Natural killer cell (primary cell): ENCODE measurements at places on chromosomes 1 and 21.

GRCh38 chr1:39960431-39960958, 5.5 kb downstream of the MFSD2A start:
- H3K4me1 ChIP-seq = peaks cover 28% of the 10 kb centered on the region
- H3K27me3 ChIP-seq = no peaks in the 10 kb centered on the region
- no peak for DNase-seq
- no peak overlapping the region for H3K4me3 ChIP-seq
- H3K27ac ChIP-seq = peak overlapping the region; percentile 16
- no peaks in the 10 kb centered on the region for H3K36me3 ChIP-seq

- H3K4me1 ChIP-seq = peaks cover 10% of the 10 kb centered on the region
- H3K27ac ChIP-seq = no peak overlapping the region
- no peaks in the 10 kb centered on the region for H3K27me3 ChIP-seq
- no peak for DNase-seq
- H3K36me3 ChIP-seq = peaks cover 28% of the 10 kb centered on the region
Measured at GRCh38 chr1:19384772-19385187, 72.7 kb downstream of the SLC66A1 start.

- H3K4me1 ChIP-seq = no peaks in the 10 kb centered on the region
- no peak overlapping the region for H3K4me3 ChIP-seq
- H3K36me3 ChIP-seq = no peaks in the 10 kb centered on the region
- DNase-seq = no peak
Measured at GRCh38 chr1:119815361-119815760, 4.1 kb upstream of the REG4 start.

DNA sequence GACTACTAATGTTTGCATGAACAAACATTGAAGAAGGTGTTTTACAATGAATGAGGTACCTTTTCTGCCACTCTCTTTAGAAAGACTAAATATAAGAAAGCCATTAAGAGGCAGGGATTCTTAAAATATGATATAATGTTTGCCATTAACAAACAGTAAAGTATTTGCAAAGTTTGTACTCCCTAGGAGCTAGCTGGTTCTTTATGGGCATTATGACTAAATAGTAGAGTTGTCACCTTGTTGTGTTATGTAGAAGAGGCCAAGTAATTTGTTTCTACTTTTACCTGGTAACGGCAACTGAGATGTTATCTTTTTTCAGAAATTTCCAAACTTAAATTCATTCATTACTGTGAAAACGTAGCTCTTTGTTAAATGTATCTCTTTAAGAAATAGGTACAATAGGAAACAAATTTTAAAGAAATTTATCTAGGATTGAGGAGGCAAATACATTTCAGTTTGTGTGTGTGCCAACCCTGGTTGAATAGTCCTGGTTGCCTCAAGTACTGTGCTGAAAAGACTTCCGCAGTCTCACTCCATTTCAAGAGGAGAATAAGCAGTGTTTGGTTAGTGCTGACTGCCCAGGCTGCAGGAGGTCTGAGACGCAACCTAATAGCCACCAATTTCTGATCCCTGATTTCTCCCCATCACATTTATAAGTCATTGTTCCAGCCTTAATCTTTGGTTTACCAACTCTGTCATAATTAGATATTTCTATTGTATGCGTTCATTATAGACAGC, 52.1 kb downstream of the WDR3 start:
- H3K36me3 ChIP-seq = no peaks in the 10 kb centered on the region
- no peak overlapping the region for H3K27ac ChIP-seq
- H3K4me1 ChIP-seq = no peaks in the 10 kb centered on the region
- H3K27me3 ChIP-seq = no peaks in the 10 kb centered on the region
- DNase-seq = no peak

DNA sequence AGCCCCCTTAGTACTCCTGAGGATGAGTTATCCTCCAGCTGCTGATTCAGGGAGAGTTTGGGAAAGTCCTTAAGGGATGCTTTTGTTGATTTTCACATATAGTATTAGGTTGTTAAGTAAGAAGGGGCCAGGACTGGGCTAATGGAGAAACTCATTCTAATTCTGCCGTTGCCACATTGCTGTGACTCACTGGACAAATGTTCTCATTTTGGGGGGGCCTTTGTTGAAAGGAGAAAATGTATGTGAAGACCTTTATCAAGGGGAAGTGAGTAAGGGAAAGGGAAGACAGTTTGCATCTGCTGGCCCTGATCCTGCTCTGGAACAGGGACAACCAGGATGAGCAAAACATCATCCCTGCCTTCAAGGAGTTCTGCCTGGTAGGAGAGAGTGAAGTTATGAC, 123.2 kb upstream of the FGGY start:
- no peaks in the 10 kb centered on the region for H3K27me3 ChIP-seq
- H3K36me3 ChIP-seq = no peaks in the 10 kb centered on the region
- H3K4me3 ChIP-seq = no peak overlapping the region

DNA sequence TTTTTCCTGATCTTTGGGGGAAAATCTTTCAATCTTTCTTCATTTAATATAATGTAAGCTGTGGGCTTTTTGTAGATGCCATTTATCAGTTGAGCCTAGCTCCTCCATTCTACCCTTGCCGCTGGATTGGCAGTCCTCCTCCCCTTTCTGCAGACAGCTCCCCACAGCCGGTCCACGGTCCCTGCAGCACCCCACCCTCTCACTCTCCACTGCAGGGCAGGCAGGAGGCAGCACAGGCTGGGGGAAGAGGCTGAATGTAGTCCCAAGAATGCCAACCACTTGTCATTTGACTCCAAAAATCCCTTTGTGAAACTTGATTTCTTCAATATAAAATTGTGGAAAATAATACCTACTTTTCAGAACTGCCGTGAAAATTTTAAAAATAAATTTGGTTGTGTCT, 96.7 kb downstream of the SYT2 start:
- H3K4me1 ChIP-seq = peaks cover 29% of the 10 kb centered on the region
- H3K36me3 ChIP-seq = no peaks in the 10 kb centered on the region
- no peak for DNase-seq
- H3K27me3 ChIP-seq = no peaks in the 10 kb centered on the region
- H3K4me3 ChIP-seq = no peak overlapping the region

- no peak for DNase-seq
- no peaks in the 10 kb centered on the region for H3K27me3 ChIP-seq
- no peaks in the 10 kb centered on the region for H3K4me1 ChIP-seq
- H3K4me3 ChIP-seq = no peak overlapping the region
- no peaks in the 10 kb centered on the region for H3K36me3 ChIP-seq
- no peak overlapping the region for H3K27ac ChIP-seq
Measured at GRCh38 chr1:199522338-199522737, 505.2 kb upstream of the NR5A2 start.

DNA sequence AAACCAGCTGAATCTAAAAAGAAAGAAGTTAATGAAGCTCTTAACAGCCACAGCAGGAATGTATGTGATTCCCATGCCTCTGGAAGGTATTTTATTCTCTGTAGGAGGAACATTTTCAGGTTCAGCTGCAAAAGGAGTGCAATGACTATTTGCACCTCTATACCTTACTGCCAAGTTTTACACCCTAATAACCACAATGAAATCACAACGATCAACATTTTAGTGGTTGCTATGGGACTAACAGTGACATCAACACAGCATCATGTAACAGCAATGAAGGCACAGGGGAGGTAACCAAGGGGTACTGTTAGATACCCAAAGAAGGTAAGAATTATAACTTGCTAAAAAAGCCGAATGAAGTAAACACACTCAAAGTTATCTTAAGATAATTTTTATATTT, 116.3 kb upstream of the HP1BP3 start:
- H3K4me1 ChIP-seq = no peaks in the 10 kb centered on the region
- H3K27ac ChIP-seq = no peak overlapping the region
- no peaks in the 10 kb centered on the region for H3K27me3 ChIP-seq
- no peak for DNase-seq
- no peaks in the 10 kb centered on the region for H3K36me3 ChIP-seq

- H3K4me3 ChIP-seq = no peak overlapping the region
- H3K36me3 ChIP-seq = no peaks in the 10 kb centered on the region
- H3K4me1 ChIP-seq = no peaks in the 10 kb centered on the region
- H3K27me3 ChIP-seq = no peaks in the 10 kb centered on the region
- DNase-seq = no peak
Measured at GRCh38 chr1:235908742-235909520, 42.2 kb upstream of the LYST start.

DNA sequence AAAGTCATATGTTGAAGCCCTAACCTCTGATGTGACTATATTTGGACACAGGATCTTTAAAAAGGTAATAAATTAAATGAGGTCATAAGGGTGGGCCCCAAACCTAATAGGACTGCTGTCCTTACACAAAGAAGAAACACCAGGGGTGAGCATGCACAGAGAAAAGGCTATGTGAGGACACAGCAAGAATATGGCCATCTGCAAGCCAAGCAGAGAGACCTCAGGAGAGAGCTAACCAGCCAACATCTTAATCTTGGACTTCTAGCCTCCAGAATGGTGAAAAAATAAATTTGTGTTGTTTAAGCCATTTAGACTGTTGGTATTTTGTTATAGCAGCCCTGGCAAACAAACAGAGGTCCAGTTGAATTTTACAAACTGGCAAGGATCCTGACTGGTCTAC, 223.9 kb downstream of the LTN1 start:
- DNase-seq = no peak
- no peak overlapping the region for H3K27ac ChIP-seq
- H3K36me3 ChIP-seq = no peaks in the 10 kb centered on the region
- no peaks in the 10 kb centered on the region for H3K4me1 ChIP-seq
- H3K27me3 ChIP-seq = no peaks in the 10 kb centered on the region

DNA sequence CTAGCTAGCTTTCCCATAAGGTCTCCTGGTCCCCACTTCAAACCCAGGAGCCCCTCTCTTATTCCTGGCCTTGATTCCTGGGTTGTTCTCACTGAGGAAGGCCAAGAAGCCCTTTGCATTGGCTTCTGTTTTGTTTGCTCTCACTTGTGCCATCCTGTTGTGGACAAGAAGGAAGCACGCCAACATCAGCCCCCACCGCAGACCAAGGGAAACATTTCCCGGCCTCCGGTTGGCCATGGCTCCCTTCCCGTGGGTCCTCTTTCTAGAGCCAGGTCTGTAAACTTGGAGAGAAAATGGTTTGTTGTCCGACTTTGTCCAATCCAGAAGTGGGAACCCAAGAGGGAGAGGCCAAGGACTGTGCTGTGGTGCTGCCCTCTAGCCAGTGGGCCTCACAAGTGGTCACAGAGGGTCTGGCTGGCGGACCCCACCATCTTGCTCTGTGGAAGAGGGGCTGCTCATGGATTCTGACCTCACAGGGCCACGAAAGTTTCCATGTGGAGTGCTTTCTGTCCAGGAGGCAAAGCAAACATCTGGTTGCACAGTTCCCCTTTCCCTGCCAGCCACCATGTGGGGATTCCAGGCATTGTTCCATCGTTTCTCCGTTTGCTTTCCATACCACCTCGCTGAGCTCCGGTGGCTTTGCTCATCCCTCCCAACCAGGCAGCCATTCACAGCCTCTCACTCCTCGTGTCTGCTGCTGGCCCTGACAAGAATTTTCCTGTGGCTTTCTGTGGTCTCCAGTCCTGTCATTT, 18.9 kb upstream of the TENT5C start:
- DNase-seq = no peak
- no peak overlapping the region for H3K27ac ChIP-seq
- no peak overlapping the region for H3K4me3 ChIP-seq

- no peaks in the 10 kb centered on the region for H3K27me3 ChIP-seq
- DNase-seq = no peak
Measured at GRCh38 chr1:46102769-46103476, 29.5 kb downstream of the PIK3R3 start.

DNA sequence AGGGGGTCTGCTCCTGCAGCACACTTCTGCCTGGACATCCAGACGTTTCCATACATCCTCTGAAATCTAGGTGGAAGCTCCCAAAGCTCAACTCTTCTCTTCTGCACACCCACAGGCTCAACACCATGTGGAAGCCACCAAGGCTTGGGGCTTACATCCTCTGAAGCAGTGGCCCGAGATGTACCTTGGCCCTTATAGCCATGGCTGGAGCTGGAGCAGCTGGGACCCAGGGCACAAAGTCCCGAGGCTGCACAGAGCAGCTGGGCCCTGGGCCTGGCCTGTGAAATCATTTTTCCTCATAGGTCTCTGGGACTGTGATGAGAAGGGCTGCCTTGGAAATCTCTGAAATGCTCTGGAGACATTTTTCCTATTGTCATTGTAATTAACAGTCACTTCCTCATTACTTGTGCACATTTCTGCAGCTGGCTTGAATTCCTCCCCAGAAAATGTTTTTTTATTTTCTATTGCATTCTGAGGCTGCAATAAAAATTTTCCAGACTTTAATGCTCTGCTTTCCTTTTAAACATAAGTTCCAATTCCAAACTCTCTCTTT, 645.6 kb downstream of the RWDD3 start:
- no peak for DNase-seq
- no peaks in the 10 kb centered on the region for H3K36me3 ChIP-seq
- no peaks in the 10 kb centered on the region for H3K27me3 ChIP-seq
- no peaks in the 10 kb centered on the region for H3K4me1 ChIP-seq
- no peak overlapping the region for H3K4me3 ChIP-seq

DNA sequence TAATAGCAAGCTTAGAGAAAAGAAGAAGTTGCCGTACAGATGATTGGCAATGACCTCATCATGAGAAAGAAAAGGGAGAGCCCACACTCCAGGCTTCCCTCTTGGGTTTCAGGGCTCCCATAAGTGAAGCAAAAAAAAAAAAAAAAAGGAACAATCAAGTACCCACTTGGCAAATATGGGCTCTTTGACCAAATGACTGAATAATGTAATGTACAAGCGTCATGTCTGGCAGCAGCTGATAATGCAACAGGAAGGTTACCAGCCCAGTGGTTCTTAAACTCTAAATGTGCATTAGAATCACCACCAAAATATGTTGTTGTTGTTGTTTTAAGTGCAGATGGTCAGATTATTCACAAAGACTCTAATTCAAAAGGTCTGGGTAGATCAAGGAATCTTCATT, 13.5 kb downstream of the TNFSF4 start:
- H3K27ac ChIP-seq = no peak overlapping the region
- no peaks in the 10 kb centered on the region for H3K36me3 ChIP-seq
- DNase-seq = no peak
- H3K27me3 ChIP-seq = no peaks in the 10 kb centered on the region

DNA sequence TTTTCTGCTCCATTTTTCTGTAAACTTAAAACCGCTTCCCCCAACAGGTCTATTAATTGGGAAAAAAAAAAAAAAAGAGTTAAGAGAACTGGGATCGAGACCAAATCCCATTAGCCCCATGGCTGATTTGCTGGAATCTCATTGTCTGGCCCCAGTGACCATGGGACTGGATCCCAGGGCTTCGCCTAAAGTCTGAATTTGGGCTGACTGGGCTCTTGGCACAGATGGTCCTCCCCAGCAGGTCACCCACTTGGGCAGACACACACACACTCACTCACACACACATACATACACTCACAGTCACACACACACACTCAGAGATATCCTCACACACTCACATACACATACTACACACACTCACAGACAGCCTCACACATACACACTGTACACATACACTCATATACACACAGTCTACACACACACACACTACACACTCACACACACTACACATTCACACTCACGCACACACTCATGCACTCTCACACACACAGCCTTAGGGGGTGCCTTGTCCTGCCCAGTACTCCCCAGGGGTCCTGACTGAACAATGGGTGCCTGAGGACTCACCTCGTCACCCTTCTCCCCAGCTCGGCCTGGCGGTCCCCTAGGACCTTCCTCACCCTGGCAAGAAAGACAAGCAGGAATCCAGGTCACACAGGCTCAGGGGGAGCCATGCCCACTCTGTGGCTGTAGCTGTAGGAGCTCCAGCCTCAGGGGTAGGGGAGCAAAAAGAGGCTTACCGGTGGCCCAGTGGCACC, 7.5 kb downstream of the COL9A2 start:
- peaks cover 24% of the 10 kb centered on the region for H3K4me1 ChIP-seq
- no peak overlapping the region for H3K27ac ChIP-seq
- no peaks in the 10 kb centered on the region for H3K27me3 ChIP-seq
- no peaks in the 10 kb centered on the region for H3K36me3 ChIP-seq
- no peak overlapping the region for H3K4me3 ChIP-seq

- H3K36me3 ChIP-seq = peaks cover 54% of the 10 kb centered on the region
- DNase-seq = no peak
- no peak overlapping the region for H3K4me3 ChIP-seq
- H3K27ac ChIP-seq = no peak overlapping the region
- no peaks in the 10 kb centered on the region for H3K4me1 ChIP-seq
- H3K27me3 ChIP-seq = no peaks in the 10 kb centered on the region
Measured at GRCh38 chr1:204438628-204439027, 27.0 kb upstream of the PPP1R15B start.
